ENCODE measurements at places on chromosomes 7 and 10.

GRCh38 chr10:125967533-125967932 lies 71.2 kb downstream of the FANK1 start:
- DNase-seq = no peak

DNA sequence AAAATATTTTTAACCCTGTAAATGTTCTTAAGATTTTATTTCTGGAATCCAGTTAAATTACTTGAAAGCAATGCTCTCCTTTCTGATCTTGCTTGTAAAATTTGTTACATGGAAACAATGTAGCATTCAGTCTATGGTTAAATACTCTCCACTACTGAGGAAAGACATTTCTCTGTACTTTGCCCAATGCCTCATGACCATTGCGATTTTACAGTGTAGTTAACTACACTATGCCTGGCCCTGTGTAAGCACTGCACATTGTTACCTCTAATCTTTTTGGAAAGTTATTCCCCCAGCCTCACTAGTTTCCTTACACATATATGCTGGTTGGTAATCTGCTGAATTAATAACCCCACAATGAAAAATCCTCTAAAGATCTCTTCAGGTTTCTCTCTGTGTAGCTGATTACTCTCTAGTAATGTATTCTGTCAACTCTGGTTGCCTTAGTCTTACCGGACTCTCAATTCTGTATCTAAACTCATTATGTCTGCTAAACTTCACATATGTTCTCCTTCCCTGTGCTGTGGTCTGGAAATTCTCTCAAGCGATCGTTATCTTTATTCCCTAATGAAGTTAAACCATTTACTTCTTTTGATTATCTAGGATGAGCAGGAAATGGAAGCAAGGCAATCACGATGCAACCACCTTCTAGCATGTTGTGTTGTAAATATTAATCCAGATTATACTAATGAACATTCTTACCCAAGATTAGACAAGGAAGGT lies 58.7 kb upstream of the TMEM106B start:
- DNase-seq = no peak

- DNase-seq = no peak
Measured at GRCh38 chr10:124665980-124666379, 78.2 kb downstream of the FAM53B start.

DNA sequence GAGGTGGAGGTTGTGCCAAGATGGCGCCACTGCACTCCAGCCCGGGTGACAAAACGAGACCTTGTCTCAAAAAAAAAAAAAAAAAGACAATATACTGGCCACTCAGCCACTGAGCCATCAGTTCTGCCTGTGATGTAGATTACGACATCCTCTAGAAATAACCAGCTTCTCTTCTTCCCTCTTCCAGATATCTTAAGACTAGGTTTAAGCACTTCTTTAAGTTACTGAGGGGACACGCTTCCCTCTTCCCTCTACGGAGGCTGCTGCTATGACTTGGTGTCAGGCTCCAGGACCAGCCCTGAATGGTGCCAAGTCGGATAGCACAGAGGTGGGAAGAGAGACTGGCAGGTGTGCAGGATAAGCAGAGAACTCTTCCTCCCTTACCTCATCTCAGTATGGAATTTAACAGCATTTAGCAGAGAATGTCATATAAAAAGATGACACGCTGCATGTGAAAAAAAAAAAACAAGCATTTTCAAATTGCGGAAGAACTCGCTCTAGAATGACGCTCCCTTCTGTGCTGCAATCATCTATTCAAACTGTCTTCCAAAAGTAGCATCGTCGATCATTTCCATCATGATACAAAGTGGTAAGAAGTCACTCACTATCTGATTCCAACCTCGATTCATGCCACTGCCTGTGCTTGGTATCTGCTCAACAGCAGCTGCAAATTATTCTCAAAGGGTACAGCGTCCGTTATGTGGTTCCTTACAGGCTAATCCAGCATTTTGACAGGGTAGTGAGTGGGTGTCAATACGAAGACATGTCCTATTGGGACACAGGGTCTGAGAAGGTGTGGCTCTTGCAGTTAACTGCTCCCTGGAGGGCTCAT lies 13.8 kb downstream of the DAGLB start:
- DNase-seq = no peak

GRCh38 chr7:152481082-152481481 lies 45.3 kb upstream of the KMT2C start:
- DNase-seq = no peak

DNA sequence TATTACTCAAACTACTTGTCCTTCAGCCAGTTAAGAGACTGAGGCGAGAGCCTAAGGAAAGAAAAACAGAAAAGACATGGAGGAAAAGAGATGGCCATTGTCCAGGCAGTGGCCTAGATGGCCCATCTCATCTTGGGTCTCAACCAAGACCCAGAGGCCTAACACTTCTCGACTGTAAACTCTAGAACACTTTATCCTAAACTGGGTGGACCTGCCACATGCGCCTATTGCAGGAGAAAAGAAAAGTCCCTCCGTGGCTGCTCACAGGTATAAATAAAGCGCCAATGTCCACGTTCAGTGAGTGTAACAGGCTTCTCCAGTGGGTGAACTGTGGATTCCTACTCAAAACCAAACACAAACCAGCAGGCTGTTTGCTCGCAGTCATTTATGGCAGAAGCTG lies 92.7 kb upstream of the DDC start:
- DNase-seq = no peak

- peak; percentile 21 for DNase-seq
Measured at GRCh38 chr10:23067939-23068775, 27.2 kb upstream of the MSRB2 start.

DNA sequence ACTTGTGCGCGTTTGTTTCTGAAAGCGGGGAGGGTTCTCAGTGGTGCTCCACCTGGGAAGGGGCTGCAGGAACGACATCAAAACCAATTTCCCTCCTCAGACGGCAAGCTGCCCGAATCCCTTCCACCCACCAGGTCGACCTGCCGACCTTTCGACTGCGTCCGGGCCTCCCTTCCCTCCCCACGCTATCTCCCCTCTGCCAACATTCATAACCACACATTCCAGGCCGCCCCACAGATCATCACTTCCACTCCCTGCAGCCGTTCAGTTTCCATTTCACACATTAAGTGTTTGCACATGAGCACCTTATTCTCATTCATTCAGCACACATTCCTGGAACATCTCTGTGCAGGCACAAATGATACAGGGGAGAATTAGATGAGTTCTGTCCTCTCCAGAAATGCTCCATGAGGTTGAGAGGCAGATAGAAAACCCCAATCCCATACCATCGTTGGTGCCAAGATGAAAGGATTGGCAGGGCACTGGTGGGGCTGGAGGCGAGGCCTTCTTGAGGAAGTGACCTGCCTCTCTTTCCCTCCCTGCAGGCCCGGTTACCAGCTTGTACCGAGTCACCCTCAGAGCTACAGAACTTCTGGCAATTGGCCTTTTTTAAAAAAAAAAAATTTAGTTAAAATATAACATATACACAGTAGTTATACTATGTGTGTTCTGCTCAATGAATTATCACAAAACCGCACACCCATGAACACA lies 70.0 kb downstream of the MINDY4 start:
- no peak for DNase-seq

DNA sequence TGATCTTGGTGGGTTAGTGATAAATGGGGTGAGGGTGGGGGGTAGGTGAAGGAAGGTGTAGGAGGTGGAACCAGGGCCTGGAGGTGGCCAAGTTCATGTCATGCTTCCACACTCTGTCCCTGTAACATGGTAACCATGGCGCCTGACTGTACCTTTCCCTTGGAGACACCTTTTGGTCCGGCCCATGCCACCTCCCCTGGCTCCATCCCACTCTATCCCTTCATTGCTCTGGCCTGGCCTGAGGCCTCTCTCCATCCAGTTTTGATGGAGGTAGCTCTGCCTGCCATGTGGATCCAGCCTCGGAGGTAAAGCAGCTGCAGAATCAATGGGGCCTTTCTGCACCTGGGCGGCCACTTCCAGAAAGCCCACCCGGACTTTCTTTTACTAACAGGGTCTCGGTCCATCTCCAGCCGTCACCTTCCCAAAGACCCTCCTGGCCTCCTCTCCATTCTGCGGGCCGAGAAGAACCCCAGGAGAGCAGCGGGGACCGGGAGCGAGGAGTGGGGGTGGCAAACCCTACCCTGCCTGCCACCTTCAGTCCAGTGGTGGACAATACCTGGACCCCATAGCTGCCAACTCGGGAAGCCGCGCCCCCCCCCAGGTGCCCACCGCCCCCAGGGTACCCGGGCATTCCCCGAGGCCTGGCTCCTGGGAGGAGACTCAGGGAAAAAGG lies 504 bp upstream of the TRRAP start:
- no peak for DNase-seq

- DNase-seq = no peak
Measured at GRCh38 chr10:79023240-79024162, 45.3 kb upstream of the ZMIZ1 start.

GRCh38 chr7:7181519-7182155 lies 707 bp upstream of the C1GALT1 start:
- peak; percentile 26 for DNase-seq

DNA sequence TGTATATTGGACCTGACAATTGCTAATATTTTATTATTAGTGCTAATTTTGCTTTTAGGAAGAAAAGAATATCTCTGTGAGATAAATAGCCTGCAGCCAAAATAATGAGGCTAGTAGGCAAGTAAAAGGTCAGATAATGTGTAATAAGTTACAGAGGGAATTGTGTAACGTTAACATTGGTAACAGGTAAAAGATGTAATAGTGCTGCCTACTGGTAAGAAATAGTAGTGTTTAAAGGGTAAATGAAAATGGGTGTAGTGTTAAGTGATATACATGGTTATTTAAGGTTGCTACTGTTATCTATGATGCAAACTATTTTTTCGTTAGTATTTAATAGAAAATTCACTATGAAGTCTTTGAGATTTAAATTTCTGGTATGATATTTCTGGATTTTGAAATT lies 9.2 kb upstream of the FOXP2 start:
- DNase-seq = no peak

DNA sequence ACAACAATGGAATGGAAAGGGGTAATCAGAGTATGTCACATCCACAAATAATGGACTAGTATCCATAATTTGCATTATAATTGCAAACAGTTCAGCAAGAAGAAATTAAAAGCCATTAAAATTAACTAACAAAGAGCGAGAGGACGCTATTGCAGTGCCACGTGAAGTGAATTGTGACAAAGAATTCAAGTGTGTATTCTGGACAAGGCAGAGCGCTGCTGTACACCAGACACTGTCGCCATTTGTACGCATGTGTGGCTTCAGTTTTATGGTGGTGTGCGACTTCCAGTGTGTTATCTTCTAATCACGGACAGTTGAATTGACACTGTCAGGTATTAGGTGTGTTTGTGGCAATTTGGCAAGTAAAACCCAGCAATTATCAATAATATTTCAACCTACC lies 11.3 kb downstream of the CYP3A5 start:
- no peak for DNase-seq

DNA sequence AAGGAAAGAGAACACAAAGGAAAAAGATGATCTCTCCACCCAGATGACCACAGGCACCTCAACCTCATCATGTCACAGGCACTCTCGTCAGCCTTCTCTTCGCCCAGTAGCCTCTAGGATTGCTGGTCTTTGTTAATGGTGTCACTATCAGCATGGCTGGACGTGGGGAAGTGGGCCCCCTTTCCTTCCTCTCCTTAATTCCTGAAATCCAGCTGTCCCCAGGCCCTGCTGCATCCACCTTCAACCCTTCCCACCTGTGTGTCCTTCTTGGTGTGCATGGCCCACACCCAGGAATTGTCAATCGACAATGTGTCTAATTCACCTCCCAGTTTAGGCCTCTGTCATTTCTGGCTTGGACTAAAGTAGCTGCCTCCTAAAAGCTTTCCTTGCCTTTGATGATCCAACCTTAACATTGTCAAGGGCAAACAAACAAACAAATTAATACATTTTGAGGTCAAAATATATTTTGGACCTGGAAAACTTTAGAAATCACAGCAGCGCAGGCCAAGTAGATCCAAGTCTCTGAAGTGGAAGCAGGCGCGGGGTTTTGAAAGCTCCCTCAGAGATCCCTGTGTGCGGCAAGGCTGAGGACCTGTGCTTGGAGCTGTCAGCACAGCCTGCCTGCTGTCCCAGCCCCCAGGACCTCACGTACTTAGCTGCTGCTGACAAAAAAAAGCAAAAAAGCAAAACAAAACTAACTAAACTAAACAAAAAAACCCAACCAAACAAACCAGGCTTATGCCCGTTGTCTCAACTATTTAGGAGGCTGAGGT lies 193.3 kb upstream of the LYZL2 start:
- no peak for DNase-seq

DNA sequence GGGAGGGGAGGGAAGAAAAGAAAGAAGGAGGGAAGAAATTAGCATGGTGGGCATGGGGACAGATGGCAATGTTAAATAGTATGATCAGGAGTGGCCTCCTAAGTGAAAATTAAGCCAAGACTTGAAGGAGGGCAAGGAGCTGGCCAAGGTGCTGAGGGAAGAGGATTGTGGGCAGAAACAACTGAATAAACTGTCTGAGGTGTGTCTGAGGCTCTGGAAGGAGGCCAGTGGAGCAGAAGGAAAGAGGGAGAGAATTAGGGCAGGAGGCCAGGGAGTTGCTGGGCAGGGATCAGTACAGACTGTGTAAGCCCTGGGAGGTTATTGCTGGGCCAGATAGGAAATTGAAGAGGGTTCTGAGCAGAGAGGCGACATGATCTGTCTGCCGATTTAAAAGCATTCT lies 40.6 kb upstream of the VKORC1L1 start:
- no peak for DNase-seq

- DNase-seq = no peak
Measured at GRCh38 chr10:79393924-79394610, 46.8 kb downstream of the PPIF start.

DNA sequence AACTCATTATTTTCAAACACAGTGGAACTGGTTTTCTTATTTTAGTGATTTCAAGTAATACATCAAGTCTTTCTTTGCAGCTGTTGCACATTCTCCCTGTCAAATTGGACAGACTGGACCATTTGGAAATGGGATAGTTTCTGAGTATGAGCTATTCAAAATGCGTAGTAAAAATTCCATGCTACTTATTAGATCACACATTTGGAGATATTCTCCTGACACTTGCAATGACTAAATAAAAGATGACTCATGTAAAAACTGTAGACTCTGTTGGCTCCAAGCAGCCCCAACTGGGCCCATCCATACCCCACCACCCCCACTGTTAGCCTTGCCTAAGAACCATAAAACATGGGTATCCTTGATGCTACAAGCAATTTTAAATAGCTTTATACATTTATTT lies 25.9 kb upstream of the BICC1 start:
- DNase-seq = no peak

GRCh38 chr10:84563868-84564267 lies 235.5 kb downstream of the CCSER2 start:
- DNase-seq = no peak

- no peak for DNase-seq
Measured at GRCh38 chr7:34761627-34762026, 103.6 kb downstream of the NPSR1 start.

- DNase-seq = no peak
Measured at GRCh38 chr10:10796061-10796773, 221.5 kb upstream of the CELF2 start.

All from stimulated activated CD8-positive, alpha-beta memory T cell treated with anti-CD3 and anti-CD28 coated beads, Interleukin-7, amount 100 ng/mL, for 48 hours (primary cell).